Motor neuron (in vitro differentiated cells): ENCODE measurements at places on chromosomes 2 and 18.
A peak's percentile ranks its signal among the peaks of the same experiment; 100 is the strongest.

DNA sequence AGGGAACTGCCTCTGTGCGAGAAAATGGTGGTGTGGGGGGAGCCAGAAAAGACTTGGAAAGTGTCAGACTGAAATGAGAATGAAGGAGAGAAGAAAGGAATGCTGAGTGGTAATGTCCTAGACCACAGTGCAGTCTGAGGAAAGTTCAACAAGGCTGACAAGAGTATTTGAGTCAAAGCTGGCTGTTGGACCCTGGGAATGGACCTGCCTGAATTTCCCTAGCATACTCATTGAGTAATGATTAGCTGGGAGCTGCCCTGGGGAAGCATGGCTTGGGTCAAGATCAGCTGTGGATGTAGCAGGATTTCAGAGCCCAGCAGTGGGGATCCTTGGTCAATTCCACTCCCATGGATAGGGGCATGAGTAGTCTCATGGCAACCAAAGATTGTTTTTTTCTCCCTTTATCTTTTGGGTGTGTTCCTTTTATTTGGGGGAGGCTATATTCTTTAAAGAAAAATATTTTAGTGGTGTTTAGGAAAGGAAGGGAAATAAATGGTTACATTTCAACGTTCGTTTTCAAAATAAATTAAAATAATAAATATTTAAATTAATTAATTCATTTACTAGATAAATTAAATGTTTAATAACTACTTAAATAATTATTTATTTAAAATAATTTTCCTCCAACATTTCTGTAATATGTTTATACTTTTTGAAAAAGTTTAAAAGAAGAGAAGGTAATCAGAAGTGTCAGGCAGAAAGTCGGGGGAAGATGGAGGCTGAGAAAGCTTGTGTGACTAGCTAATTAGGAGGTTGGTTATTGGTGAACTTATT, 15.9 kb upstream of the LHCGR start:
- no peak for ATAC-seq

GRCh38 chr18:53115876-53116585, 776.0 kb downstream of the DCC start:
- no peak for ATAC-seq

GRCh38 chr2:201218780-201219179, 35.8 kb downstream of the CASP10 start:
- ATAC-seq = peak; percentile 77

DNA sequence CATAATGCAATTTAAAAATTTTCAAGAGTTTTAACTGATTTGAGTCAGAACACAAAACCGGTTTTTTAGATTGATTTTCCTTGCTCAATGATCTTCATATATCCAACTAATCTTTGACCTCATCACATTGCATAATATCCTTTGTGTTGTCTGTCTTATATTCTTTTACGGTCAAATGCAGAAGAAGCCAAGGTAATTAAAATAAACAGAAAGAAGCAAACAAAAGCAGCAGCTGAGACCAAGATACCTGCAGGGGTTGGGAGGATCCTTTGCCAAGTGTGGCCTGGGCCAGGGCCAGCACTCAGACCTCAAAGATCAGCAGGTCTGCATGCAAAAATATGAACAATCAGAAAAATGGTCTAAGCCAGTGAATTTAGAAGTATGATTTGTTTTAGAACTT, 428.9 kb upstream of the NETO1 start:
- no peak for ATAC-seq
